H1 (cell line): ENCODE measurements at places on chromosomes 13 and 19. TPM values are rescaled to one million over a fixed set of nuclear protein-coding genes. Genes with fewer than 3 reads are reported as not detected.
A peak's percentile ranks its signal among the peaks of the same experiment; 100 is the strongest.

DNA sequence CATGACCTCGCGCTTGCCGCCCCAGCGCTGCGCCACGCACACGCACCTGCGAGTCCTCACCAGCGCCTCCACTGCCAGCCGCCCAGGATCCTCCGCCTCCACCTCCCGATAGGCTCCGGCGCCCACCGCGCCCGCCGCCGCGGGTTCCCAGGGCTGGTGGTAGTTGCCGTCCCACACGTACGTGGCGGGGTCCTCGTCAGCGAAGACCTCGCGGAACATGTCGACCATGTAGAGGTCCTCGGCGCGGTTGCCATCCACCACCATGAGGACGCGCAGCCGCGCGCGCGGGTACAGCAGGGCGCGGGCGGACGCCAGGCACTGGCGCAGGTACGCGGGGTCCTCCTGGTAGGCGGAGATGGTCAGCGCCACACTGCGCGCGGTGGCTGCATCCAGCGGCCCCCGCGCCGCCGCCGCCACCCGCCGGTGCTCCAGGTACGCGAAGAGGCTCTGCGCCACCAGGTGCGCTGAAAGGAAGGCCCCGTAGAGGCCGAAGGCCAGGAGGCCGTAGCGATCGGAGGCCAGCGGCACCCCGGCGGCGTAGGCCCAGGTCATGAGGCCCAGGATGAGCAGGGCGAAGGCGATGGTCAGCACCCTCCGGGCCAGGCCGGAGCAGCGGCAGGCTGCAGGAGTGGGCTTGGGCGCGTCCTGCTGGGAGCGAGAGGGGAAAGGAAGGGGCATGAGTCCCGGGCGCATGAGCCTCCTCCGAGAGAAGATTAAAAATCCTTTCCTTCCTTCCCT lies 4.4 kb downstream of the HAS1 start:
- DNase-seq: peak; percentile 69

RNF17 gene
- not detected in 2 replicates for total RNA-seq

DNA sequence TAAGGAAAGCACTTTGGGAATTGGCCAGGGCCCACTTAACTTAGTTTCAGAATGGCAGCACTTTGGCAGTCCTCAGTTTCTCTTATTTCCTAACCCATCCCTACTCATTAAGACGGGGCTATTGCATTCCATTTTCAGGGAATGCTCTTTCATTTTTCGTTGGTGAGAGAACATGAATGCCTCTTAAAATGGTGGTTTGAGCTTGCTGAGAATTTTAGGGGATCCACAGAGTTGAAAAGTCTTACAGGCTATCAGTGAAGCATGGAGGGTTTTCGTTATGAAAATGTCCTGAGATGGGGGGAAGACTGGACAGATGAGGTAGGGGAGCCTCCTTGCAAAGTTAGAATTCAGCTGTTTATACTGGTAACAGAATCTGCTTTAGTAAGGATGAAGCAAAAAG lies 71.4 kb downstream of the LRCH1 start:
- DNase-seq: no peak

METTL21C gene
- not detected in 2 replicates for total RNA-seq

ZNF541 gene
- 0.50 TPM in 1 of 2 replicates, not detected in the other for total RNA-seq

DNA sequence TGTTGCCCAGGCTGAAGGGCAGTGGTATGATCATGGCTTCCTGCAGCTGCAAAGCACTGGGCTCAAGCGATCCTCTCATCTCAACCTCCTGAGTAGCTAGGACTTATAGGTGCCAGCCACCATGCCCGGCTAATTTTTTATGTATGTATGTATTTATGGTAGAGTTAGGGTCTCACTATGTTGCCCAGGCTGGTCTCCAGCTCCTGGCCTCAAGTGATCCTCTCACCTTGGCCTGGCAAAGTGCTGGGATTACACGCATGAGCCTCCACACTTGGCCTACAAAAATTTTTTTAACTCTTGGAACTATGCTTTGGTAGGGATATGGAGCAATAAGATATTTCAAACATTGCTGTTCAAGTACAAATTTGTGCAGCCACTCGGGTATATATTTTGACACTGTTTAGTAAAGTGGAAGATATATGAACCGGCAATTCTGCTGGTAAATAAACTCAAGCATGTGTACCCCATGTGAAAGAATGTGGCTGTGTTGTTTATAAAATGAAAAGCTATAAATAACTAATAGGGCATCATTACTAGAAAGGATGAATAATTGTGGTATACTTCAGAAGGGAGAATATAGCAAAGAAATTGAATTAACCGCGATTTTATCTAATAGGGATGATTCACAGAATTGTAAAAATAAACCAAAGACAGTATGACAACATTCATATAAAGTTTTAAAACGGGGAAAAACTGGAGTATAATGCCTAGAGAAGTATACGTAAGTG lies 1.1 kb downstream of the ZNF566 start:
- no peak for DNase-seq

KIR2DL3 gene
- total RNA-seq: not detected in 2 replicates

DNA sequence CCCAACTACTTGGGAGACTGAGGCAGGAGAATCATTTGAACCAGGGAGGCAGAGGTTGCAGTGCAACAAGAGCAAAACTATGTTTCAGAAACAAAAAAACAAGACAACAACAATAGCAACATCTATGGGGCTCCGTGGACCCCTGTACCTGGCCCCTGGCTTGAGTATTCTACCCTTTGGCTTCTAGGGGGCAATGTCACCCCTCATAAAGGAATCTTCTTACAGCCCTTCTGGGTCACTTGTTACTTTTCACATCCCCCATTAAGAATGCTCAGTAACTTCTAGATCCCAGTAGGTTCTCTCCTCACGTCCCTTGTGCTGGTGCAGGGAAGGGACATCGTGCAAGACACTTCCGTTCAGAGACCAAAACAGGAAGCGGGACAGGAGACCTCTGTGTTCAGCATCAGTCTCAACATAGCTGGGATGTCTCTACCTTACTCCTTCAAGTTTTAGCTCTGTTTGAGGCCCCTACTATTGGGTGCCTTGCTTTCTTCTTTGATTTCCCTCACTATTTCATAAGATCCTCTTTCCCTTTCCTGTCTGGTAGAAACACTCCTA lies 218.1 kb upstream of the ARGLU1 start:
- DNase-seq: no peak

GRCh38 chr13:42929886-42930535 lies 62.0 kb downstream of the EPSTI1 start:
- no peak for DNase-seq

NCR1 gene
- total RNA-seq: 4.6 and 5.1 TPM in 2 replicates

ZNF177 gene
- total RNA-seq: 5.9 and 7.7 TPM in 2 replicates

DNA sequence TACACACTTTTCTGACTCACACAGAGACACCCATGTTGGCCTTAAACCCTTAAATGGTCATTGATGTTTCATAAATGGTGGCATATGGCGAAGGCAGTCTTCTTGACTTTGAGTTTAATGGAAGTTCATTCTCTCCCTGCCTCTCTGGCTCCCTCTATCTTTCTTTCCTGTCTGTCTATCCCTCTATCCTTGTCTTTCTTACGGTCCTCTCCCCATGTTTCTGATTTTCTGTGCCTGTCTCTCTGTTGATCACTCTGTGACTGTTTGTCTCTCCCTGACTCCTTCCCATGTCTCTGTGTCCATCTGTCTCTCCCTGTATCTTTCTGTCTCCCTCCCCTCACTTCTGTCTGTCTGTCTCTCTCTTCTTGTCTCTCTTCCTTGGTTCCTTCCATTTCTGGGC lies 43.2 kb upstream of the SHKBP1 start:
- no peak for DNase-seq

FAM216B gene
- not detected in 2 replicates for total RNA-seq

GRCh38 chr13:65093357-65093756 lies 2136.8 kb downstream of the PCDH9 start:
- DNase-seq: no peak

MLNR gene
- total RNA-seq: 0.24 TPM in 1 of 2 replicates, not detected in the other

CYP4F12 gene
- not detected in 2 replicates for total RNA-seq

DNA sequence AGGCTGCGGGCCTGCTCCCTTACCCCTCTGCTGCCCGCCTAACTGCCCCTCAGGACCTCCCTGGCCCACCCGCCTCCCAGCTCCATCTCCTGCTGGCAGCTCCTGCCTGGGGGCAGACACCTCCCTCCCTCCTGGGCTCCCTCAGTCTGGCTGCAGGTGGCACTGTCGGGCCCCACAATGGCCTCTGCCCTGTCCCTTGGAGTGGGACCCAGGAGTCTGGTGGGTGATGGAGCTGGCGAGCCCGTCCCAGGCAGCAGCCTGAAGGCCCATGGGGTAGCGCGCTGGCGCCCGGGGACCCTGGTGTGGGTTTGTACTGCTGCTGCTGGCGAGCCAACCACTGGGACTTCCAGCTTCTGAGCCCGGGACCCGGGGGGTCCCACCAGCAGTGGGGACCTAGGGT lies 83.6 kb downstream of the KDM4B start:
- no peak for DNase-seq

DNA sequence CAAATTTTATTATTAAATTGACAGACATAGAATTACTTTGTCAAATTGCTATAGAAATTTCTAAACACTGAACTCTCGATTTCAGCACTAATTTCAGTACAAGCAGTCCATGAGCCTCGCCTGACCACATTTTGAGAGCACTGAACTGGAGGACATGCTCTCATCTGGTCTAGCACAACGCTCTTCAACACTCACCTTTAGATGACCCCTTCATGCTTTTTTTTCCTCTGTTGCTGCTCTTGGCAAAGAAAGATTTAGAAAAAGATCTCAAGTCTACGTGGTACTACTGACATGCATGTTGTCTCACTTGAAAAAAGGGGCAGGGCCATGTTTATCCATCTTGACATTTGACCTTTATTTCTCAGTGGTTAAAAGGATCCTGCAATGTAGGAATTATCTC lies 981.5 kb downstream of the DIAPH3 start:
- DNase-seq: no peak

GRCh38 chr19:6876748-6877147 lies 10.6 kb upstream of the ADGRE1 start:
- DNase-seq: no peak

DNA sequence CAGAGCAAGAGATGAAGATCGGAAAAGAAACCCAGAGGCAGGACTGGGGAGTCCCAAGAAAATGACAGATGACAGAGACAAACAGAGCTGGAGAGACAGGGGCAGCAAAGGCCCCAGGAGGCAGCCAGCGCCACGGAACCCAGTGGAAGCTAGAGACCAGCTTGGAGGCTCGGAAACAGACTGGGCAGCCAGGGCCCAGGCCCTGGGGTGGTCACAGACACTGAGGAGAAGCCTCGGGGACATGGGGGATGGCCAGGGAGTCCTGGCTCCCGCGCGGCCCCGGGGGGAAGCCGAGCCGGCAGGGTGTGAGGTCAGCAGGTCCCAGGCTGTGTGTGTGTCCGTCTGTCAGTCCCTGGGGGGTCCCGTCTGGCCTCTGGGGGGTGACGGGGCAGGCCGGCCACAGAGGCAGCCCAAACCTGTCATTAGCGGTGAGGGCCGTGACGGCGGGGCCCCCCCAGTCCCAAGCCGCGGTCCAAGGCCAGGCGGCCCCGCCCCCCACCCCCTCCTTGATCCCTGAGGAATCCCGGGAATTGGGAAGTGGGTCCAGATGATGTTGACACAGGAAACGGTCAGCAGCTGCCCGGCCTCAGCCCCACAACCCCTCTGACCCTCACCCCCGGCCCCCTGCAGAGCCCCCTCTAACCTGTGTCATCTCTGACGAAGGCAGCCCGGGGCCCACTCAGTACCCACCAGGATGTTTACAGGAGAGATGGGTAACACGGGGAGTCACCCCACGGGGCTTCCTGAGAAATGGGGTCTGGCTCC lies 2.5 kb upstream of the TMEM190 start:
- DNase-seq: no peak

TMEM238 gene
- 3.8 and 3.9 TPM in 2 replicates for total RNA-seq

- no peak for DNase-seq
These were observed 5.2 kb downstream of the TRAPPC5 start for GRCh38 chr19:7685546-7686445.

DNA sequence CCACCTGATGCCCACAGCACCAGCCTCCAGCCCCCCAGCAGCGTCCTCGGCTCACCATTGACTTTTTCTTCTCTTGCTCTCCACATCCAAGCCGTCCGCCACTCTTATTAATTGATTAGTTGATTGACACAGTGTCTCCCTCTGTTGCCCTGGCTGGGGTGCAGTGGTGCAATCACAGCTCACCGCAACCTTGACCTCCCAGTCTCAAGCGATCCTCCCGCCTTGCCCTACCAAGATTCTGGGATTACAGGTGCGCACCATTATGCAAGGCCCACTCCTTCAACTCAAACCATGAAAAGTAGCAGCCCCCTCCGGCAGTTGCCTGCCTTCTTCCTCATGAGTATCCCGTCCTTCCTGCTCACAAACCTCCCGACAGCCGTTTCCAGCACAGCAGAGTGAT lies 921 bp upstream of the TEX29 start:
- DNase-seq: no peak

ZNF99 gene
- total RNA-seq: not detected in 2 replicates

DNA sequence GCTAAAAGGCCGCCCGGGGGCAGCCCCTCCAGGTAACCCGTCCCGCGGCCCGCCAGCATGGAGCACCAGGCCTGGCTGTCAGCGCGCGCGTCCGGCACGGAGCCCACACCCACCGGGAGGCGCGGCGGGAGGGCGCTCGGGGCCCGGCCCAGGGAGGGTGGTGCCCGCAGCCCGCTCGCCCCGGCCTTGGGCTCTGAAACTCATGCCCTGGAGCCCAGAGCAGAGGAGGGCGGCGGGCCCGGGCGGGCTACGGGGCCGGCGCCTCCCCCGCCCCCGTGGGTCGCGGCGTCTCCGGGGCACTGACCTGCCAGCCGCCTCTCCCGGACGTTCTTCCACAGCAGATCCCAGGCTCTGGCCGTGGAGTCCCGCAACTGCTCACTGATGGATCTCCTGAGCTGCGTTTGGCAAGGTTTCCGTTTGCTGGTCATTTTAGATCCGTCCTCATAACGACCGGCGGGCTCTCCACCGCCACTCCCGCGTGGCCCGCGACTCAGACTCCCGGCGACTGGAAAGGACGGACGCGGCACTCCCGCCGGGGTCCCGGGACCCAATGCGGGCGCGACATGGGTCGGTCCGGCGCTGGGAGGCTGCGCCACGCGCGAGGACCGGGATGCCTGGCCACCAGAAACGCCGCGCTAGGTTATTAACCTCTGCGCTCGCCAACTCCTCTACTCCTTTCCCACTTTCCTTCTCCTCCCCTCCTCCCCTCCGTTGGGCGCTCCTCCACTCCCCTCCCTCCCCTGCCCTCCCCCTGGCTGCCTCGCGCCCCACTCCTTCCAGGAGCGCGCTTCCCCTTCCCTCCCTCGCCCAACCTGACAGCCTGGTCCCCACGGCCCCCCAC lies 64.7 kb upstream of the STARD13 start:
- DNase-seq: peak; percentile 60

DNA sequence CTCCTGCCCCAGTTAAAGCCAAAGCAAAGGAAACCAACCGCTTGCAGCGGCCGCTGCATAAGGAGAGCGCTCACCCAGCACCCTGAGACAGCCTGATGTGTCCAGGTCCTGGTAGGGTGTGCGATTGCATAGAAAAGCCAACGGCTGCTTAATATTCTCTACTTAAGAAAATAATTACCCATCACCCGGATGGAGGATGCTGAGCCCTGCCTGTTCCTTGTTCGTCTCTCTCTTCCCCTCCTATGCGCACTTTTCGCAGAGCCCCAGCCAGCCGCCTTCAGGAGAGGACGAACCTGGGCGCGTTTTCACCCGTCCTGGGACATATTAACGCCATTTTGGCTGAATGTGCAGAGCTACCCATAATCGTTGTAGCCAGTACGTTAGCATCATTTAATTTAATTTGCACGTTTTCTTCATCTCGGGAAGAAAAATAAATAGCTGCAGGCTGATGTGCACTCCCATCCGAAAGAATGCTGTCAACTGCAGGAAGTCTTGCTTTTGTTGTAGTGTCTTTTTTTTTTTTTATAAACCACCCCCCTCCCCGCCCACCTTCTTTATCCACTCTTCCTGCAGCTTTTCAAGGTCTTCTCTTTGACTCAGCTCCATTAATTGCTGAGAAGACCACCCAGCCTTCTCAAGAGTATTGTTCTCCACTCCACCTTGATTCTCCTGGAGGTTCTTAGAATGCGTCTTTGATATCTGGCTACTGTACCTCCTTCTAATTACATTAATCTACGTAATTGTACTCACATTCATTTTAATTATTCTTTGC lies 214.5 kb downstream of the TEX29 start:
- DNase-seq: no peak
